Spleen (tissue), 13 donors: ENCODE measurements at places on chromosomes 2 and 18. TPM values are rescaled to one million over a fixed set of nuclear protein-coding genes. Genes with fewer than 3 reads are reported as not detected.

GRCh38 chr18:70598406-70598805 lies 309.6 kb downstream of the SOCS6 start:
- DNase-seq, result no peak

DNA sequence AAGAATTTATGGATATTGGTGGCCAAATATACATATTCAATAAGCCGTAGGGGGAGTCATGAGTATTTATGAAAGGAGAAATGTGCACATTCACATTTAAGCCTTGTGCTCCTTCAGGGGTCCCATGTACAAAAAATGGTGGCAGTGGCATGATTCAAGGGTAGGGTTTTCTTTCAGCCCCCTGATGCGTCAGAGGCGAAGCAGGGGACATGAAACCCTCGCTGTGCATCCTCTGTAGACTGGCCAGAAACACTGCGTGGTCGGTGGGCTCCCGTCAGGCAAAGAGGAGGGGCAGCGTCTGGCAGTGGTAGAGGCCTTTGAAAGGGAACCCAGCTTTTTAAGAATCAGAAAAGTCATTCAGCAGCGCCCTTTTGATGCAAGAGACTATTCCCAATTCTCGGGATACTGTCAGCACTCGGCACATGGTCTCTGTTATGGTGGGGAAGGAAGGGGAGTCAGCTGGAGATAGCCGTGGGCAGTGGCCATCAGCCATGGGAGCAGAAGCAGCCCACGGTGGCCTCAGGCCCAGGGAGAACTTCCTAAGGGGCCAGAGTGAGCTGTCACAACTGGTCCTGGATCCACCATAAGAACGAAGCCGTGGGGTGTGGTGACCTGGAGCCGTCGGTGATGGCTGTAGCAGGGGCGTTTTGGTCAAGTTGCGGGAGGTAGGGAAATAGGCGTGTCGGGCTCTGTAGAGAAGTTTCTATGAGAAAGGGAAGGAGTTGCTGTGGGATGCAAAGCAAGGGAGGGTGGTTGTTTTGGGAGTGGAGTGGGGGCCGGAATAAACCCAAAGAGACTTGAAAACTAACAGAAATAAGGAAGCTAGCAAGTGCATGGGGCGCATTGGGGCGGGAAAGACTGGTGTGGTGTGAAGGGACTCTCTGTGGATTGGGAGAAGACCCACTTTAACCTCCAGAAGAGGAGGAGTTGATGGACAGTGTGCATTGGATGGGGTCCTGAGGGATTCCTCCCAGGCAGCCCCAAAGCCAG lies 95.6 kb downstream of the SH3BP4 start:
- DNase-seq, result peak; percentile 72

GRCh38 chr2:158270536-158270935 lies 168.9 kb downstream of the UPP2 start:
- no peak for DNase-seq

ORC2 gene
- polyA plus RNA-seq, result 8.0 TPM

SLC5A7 gene
- polyA plus RNA-seq, result not detected

DNA sequence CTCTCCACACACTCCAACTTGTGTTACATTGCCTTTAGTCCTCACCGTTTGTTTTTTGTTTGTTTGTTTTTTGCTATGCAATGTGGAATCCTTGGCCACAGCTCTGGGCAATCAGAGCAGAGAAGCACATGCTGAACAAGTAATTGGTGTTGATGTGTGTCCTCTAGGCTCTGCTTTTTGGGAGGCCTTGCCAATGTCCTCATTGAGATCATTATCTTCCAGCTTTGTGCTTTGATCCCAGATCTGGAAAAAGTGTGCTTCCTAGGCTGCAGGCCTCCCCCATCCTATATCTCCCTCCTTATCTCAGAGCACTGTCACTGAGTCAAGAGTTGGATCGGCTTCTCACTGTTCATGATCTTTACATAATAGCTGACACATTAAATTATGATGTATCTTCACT lies 25.9 kb downstream of the OSR1 start:
- DNase-seq, result no peak

ITGA4 gene
- polyA plus RNA-seq, result 17.8 TPM

- peak; percentile 62 for DNase-seq
Observed at GRCh38 chr18:78757014-78757413, 222.6 kb upstream of the SALL3 start.

FAM228B gene
- polyA plus RNA-seq, result 12.8 TPM

KLHL41 gene
- 0.67 TPM for polyA plus RNA-seq

GRCh38 chr2:20614201-20615067 lies 36.5 kb downstream of the HS1BP3 start:
- peak; percentile 66 for DNase-seq

RAB27B gene
- polyA plus RNA-seq, result 0.26 TPM

GRCh38 chr2:14535156-14535555 lies 97.4 kb upstream of the LRATD1 start:
- no peak for DNase-seq

CXCR4 gene
- polyA plus RNA-seq, result 626 TPM

DNA sequence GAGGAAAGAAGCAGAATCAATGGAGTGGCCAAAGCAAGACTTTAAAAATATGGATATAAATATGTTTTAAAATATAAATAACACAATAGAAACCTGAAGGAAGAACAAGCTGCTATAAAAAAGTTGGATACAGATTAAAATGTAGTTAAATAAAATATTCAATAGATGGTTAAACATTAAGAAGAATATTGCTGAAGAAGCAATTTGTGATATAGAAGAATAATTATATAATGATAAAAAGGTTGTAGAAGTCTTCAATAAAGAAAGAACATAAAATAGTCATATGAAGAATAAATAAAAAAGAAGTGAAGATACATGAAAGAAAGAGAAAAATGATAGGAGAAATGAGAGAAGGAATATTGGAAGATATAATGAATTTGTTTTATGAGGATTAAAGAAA lies 392.0 kb downstream of the DSC3 start:
- DNase-seq, result no peak

DNA sequence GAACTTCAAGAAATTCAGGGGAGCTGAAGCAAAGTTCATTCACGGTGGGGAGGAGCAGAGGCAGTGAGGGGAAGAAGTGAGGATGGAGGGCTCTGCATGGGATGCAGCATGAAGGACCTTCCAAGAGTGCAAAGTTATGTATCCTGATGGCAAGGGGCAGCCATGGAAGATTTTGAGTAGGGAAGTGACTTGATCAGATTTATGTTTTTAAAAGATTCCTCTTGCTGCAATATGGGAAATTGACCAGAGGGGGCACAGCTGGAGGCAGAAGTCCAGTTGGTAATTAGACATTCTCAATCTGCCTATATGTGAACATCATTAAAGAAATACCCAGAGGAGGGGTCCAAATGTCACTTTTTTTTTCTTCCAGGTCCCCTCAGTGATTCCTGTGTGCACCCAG lies 21.5 kb upstream of the ANXA4 start:
- DNase-seq, result no peak

DNA sequence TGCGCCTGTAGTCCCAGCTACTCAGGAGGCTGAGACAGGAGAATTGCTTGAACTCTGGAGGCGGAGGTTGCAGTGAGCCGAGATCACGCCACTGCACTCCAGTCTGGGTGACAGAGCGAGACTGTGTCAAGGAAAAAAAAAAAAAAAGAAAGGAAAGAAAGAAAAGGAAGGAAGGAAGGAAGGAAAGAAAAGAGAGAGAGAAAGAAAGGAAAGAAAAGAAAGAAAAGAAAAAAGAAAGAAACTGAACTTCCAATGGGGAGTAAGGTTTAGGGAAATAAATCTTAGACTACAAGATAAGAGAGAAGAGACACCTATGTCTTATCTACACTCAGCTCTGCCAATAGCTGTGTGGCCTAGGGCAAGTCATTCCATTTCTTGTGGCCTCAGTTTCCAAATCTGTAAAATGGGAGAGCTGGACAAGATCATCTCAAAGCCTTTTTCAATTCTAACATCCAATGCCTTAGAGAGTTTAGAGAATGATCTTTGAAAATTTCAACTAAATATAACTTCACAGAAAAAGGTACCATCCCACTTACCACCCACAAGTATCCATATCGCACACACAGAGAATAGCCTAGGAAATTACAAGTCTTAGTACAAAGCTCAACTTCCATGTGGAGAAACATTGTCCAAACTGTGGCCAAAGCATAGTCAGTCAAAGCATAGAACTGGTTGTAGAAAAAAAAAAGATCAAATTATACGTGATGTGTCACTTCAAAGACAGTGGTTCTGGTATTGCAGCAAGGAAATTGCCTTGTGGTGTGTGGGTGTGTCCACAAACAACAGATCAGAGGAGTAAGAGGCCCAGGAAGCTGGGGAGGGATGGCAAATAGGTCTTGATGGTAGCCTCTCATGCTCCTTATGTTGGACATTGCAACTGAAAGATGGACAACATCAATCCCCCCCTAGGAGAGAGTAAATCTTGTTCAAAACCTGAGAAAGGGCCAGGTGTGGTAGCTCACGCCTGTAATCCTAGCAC lies 42.4 kb downstream of the SLC14A2 start:
- no peak for DNase-seq

GRCh38 chr18:37529863-37530262 lies 35.7 kb downstream of the CELF4 start:
- DNase-seq, result no peak

RGPD8 gene
- polyA plus RNA-seq, result 0.09 TPM

DNA sequence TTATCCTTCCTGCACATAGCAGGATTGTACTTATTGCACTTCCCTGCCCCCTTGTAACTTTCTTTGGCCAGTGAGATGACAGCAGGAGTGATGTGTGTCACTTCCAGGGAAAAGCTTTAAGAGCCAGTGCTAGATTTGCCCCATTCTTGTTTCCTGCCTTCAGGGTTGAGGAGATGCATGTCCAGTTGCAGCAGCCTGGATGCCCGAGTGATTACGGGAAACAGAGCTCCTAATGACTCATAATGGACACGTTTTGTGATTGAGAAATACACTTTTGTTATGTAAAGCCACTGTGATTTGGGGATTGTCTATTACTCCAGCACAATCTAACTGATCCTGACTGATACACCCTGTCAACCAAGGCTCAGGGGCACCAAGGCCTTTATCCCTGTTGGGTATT lies 5.0 kb upstream of the TET3 start:
- no peak for DNase-seq

DNA sequence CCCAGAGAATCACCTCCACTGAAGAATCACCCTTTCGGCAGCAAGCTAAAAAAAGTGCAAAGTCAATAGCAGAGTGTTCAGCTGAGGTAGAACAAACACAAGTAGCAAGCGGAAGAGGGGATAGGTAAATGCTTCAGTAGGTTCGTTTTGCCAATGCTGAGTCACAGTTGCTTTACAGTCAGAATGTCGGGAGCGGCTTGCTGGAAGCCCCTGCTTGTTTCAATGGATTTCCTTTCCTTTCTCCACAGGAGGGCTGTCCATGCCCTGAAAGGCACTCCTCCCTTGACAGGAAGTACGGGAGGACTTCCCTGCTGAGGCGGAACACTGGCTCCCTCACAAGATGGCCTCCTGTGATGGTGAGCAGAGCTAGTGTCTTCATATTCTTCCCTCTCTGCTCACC lies 146.2 kb upstream of the LYPD1 start:
- DNase-seq, result no peak

CSRNP3 gene
- 0.30 TPM for polyA plus RNA-seq

GRCh38 chr18:61975526-61976326 lies 82.9 kb upstream of the RNF152 start:
- no peak for DNase-seq

GRCh38 chr2:10283106-10284062 lies 19.3 kb upstream of the HPCAL1 start:
- DNase-seq, result no peak

SPC25 gene
- 0.54 TPM for polyA plus RNA-seq

DNA sequence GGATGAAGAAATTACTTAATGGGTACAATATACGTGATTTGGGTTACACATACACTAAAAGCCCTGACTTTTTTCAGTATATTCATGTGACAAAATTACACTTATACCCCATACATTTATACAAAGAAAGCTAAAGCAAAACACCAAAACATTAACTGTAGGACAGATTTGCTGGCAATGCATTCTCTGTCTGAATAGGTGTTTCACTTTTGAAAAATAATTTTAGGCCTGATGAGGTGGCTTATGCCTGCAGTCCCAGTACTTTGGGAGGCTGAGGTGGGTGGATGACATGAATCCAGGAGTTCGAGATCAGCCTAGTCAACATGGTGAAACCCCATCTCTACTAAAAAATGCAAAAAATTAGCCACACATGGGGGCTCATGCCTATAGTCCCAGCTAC lies 301.5 kb upstream of the FAM98A start:
- DNase-seq, result no peak

DNA sequence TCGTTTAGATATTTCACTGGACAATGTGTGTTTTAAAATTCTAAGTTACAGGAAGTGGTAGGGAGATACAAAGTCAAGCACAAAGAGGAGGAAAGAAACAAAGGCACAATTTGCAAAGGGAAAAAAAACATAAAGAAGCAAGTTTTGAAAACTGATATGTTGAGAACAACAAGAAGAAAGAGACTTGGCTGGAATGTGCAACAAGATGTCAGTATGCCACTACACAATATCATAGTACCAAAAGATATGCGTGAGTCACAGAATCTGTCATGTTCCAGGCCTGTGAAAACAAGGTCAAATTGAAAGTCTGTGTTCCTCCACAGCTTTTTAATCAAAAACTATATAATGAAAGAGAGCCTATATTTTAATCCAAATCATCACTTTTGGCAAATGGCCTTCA lies 12.0 kb downstream of the EXOC6B start:
- no peak for DNase-seq

- no peak for DNase-seq
Observed at GRCh38 chr2:46268196-46268595, 29.0 kb upstream of the EPAS1 start.

DNA sequence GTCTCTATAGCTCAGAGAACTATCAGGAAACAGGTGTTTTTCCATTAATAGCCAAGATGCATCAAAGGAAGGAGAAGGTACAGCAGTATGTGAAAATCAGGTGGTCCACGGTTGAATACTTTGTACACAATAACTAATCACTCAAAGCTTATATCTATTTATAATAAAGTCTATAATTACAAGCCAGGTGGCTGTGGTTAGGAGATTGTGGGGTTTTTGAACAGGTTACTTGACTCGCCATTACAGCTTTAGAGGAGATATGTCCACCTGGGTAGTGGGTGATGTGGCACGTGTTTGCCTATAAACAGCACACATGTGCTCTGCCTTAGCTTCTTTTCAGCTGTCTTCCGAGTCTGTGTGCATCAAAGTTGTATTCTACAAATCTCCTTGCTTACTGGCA lies 892.2 kb upstream of the ZEB2 start:
- no peak for DNase-seq

LAMA3 gene
- polyA plus RNA-seq, result 1.8 TPM

DNA sequence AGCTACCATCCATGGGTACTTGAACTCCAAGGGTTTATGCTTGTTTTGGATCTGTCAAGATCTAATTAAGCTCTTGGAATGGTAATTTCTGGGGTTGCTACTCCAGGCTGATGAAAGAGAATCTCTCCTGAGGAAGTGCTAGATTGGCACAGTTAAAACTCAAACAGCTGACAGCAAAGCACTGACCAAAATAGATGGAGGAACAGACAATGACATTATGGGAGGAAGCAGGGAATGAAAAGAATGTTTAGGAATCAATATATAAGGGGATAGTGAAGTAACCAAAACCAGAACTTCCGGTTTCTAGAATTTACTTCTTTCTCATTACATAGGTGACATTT lies 6.3 kb downstream of the THUMPD2 start:
- DNase-seq, result no peak

GULP1 gene
- 2.1 TPM for polyA plus RNA-seq

GRCh38 chr2:130814931-130815680 lies 21.6 kb upstream of the ARHGEF4 start:
- DNase-seq, result peak; percentile 59
